ENCODE measurements at places on chromosomes 7 and 10.

DNA sequence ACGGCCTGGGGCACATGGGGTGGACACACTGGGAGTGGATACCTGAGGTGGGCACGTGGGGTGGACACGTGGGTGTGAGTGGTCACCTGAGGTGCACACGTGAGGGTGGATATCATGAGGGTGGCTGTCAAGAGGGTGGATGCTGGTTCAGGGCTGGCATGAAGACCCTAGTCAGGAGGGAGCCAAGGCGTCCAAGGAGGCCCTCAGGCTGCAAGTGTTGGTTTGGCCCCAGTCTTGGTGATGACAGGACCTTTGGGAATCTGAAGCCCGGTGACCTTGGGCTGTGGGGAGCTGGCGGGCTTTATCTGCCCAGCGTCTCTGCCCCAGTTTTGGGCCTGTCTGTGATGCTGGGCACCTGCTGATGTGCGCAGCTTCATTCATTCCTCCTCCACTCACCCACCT lies 24.9 kb upstream of the PFKFB3 start:
- DNase-seq = no peak

- DNase-seq = no peak
Observed at GRCh38 chr7:17560966-17561365, 262.5 kb downstream of the AHR start.

DNA sequence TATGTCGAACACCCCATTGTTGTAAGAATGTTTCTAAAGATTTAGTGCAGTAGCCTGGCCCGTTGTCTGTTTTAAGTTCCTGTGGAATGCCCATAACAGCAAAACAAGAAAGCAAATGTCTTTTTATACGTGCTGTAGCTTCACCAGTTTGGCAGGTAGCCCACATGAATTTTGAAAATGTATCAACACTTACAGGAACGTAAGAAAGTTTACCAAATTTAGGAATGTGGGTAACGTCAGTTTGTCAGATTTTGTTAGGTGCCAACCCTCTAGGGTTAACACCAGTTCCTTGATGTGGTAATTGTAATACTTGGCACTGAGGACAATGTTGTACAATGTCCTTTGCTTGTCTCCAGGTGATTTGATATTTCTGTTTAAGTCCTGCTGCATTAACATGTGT lies 3.2 kb upstream of the GIMAP4 start:
- DNase-seq = no peak

DNA sequence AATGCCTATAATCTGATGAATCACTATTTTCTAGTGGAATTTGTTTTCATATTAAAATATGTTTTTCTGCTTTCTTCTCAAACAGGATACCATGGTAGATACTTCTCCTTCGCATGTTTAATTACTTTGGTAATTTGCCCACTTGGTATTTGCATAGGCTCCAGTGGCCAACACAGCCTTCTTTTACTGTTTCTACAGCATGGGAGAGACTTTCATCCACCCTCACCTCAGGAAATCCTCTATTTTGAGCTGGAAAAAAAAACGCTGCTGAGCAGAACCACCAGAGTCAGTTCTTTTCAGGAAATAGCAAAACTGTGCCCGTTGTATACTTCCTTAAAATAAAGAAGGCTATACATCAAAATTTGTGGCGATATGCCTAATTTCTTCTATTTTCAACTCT lies 213.3 kb downstream of the MDFIC start:
- no peak for DNase-seq

DNA sequence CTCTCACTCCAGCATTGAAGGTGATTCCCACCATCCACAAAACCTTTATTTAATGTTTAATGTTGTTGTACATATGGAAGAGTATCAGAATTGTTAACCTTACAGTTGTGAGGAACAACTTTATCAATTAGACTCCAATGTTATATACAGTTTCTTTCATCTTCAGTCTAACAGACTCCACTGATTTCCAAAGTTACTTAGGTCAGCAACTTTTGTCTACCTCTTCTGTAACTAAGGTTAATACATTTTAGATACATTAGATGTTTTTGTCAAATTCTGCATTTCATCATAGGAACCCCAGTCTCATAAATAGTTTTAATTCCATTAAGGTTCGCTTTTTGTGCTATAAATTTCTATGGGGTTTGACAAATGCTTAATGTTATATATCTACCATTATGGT lies 223.9 kb upstream of the POM121L12 start:
- no peak for DNase-seq

- DNase-seq = no peak
Observed at GRCh38 chr10:62669341-62669740, 135.2 kb upstream of the ADO start.
